ENCODE measurements at places on chromosomes 3 and 15.
A peak's percentile ranks its signal among the peaks of the same experiment; 100 is the strongest.

- no peak for DNase-seq
Measured at GRCh38 chr3:134339331-134339730, 34.9 kb downstream of the AMOTL2 start.

DNA sequence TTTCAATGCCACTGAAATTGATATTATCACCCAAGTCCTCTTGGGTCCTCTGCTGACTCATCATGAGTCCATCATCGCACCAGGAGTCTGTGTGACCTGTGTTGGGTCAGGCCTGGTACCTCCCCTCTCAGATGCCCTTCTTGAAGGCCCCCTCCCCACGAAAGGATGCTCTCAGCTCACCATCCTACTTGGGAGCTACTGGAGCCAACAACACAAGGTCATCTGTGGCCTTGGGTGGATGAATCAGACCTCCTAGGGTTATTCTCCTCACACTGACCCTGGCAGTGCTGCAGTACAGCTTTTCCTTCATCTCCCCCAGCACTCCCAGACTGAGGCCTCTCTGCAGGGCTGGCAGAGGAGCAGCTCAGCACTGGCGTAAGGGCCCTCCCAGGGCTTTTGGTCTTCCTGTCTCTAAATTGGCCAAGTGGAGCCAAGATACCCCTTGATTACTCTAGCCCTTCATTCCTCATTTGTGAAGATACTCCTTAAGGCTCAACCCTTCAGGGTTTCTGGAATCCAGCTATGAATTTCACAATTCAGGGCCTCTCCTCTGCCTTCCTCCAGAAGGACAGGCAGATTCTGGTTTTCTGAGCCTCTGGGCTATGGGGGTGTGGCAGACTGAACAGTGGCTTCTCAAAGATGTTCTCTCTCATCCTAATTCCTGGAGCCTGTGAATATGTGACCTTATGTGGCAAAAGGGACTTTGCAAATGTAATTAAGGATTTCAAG lies 80.7 kb upstream of the GSK3B start:
- no peak for DNase-seq

GRCh38 chr3:179551349-179552105 lies 11.2 kb upstream of the ACTL6A start:
- no peak for DNase-seq

DNA sequence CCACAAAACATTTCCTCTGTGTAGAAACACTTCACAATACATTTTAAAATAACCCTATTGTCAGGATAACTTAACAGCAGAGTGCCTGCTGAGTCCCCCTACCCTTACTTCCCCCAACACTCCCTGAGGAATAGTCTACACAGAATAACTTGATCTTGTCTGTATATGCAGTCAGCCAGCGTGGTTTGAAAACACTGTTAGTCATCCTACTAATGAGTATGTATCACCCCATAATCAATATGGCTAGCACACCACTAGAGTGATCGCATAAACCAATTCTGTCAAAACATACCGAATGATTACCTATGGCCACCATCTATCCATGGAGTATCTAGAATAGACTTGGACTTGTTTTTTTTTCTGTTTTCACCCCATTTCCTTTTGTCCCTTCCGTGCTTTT lies 152.7 kb upstream of the NECTIN3 start:
- DNase-seq = no peak

DNA sequence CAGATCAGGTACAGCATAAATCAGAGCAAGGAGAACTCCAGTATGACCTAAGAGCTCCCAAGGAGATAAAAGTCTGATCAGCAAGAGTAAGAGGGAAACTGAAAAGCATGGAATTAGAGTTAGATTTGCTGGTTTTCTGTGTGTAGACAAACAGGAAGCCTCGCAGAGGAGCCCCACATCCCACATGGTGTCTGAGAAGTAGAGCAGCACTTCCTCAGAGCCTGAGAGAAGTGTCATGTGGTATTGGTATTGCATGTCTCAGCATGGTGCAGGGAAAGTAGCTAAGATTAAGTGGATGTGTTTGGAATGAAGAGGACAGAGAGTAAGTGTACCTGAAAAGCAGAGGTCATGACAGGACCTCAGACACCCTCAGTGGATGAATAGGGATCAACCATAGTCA lies 175.4 kb upstream of the GBE1 start:
- no peak for DNase-seq

- DNase-seq = no peak
Measured at GRCh38 chr3:45865563-45865962, 20.8 kb upstream of the CCR9 start.

DNA sequence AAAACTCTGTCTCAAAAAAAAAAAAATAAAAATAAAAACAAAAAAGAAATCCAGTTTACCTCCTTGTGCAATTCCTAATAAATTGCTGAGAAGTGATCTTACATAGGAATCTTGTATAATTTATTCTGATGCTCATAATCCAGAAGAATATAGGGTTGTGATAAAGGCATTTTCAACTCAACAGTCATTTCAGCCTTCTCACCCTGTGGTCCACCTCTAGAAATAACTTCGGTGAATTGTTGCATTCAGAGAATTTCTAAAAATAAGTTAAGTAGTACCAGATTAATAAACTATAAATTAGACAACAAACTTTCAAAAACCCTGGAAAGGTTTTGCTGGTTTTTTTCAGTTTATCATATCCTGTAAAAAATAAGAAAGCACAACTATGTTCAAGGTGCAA lies 20.2 kb downstream of the RAF1 start:
- DNase-seq = no peak

DNA sequence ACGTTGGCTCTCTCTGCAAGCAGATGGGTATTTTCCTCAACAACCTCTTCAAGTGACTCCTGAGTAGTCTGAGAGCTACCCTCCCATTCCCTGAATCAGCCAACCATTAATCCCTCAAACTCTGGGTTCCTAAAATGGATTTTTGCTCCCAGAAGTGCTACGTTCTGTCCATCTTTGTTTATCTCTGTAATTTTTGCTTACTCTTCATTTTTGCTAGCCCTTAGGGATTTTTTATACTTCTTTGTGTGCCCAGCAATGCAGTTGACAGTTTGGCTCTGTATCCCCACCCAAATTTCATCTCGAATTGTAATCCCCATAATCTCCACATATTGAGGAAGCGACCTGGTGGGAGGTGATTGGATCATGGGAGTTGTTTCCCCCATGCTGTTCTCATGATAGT lies 35.4 kb upstream of the COL6A5 start:
- DNase-seq = no peak

GRCh38 chr3:175270198-175270837 lies 411.2 kb downstream of the NAALADL2 start:
- no peak for DNase-seq

DNA sequence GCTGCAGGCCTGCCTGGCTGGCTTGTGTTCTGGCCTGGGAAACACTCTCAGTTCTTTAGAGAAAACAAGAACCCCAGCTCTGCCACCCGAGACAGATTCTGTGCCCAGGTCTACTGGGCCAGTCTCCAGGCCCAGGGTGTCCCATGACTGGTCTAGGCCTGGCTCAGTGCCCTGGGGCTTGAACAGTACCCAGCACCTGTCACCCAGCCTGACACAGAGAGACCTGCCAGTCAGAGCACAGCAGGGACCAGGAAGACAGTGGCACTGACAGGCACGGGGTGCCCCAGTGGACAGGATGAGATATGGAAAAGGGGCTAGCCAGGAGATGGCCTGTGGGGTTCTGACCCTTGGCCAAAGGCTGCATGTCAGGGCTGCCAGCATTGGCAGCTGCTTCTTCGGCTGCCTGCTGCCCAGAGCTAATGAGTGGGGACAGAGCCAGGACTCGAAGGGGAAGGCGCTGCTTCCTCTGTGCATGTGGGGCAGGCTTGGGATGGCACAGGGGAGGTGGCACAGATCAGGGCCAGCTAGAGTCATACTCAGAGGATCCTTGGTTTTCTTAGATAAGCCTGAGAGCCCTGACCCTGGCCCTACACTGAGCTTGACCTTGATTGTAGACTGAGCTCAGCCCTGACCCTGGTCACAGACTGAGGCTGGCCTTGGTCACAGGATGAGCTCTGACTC lies 15.1 kb downstream of the CCDC33 start:
- DNase-seq = no peak

DNA sequence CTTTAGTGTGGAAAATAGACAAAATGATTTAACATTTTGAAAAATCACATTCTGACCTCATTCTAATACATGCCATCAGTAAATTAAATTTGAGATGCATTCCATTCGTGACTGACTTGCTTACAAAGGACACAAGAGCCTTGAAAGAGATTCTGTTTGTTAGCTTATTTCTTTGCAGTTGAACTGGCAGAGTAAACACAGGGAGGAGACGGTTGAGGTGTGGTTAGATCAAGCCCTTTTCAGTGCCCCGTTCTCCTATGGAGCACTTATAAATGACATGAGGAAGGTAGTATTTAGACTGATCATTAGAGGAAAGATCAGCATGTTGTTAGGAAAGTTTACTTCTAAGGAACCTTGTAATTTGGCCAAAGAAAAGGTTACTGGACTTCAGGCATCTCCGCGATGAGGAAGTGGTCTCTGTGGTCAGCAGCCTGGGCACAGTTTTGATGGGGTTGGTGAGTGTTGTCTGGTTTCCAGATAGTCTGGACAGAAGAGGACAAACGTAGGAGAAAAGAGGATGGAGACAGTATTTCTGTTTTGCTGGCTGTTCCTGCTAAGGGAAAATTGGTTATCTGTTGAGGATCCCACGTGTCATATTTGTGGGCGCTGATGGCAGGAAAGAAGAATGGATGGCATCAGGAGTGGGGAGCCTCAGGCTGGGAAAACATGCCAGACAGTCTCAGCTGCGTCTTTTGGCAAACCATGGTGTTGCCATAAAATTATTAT lies 328.9 kb upstream of the TBL1XR1 start:
- DNase-seq = no peak

DNA sequence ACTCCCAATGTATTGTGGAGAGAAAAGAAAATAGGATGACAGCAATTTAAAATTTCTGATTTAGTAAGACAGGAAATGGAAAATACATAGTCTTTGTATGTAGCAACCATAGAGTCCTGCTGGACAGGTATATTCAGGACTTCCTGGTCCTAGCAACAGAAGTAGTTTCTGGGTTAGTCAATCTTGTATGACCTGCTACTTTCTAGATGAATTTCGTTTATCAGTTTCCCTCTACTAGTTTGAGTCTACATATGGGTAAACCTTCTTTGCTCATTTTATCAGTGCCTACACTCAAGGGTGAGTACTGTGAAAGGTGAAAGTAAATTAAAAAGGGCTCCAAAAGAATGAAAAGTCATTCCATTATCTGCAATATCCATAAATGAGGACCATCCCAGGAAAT lies 309.8 kb downstream of the UNC13C start:
- no peak for DNase-seq

GRCh38 chr3:169965562-169966427 lies 812 bp upstream of the SEC62 start:
- no peak for DNase-seq

GRCh38 chr15:90873998-90874605 lies 5.7 kb downstream of the FURIN start:
- no peak for DNase-seq

GRCh38 chr3:8555725-8556472 lies 54.3 kb downstream of the LMCD1 start:
- DNase-seq = no peak

DNA sequence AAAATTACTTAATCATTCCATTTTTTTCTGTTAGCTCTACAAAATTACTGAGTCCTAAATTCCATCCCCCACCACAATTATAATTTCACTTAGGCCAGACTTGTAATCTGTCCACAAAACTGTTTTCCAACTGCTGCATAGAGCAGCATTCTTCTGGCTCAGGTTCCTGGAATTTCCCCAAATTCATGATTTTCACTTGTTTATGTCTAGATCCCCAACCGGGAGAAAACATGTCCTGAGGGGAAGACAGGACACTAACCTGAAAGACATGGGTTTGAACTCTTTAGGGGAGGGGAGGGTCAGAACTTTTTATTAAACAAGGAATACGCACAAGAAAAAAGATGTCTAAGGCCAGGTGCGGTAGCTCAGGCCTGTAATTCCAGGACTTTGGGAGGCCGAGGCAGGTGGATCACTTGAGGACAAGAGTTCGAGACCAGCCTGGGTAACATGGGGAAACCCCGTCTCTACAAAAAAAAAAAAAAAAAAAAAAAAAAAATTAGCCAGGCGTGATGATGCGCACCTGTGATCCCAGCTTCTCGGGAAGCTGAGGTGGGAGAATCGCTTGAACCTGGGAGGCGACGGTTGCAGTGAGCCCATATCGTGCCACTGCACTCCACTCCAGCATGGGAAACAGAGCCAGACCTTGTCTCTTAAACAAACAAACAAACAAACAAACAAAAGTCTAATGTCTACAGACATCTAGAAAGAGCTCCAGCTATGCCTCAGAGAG lies 1.5 kb downstream of the ETFA start:
- no peak for DNase-seq

- no peak for DNase-seq
Measured at GRCh38 chr3:8954938-8955763, 8.1 kb downstream of the RAD18 start.

GRCh38 chr15:64460724-64461720 lies 644 bp downstream of the ZNF609 start:
- peak; percentile 48 for DNase-seq

DNA sequence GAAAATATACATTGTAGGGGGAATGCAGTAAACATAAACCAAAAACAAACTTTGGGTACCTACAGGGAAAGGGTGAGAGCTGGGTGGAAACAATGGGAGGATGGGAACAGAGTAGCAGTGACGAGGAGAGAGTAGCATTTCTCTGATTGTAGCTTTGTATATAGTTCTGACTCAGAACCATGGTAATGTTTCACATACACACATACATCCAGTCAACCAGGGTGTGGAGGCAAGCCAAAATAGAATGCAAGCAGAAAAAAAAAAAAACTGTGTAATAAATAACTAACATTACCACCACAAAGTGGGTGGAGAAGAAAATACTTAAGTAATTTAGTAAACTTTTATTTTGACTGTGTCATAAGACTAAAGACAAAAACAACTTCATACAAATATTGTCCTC lies 27.2 kb downstream of the BCL2A1 start:
- DNase-seq = no peak

DNA sequence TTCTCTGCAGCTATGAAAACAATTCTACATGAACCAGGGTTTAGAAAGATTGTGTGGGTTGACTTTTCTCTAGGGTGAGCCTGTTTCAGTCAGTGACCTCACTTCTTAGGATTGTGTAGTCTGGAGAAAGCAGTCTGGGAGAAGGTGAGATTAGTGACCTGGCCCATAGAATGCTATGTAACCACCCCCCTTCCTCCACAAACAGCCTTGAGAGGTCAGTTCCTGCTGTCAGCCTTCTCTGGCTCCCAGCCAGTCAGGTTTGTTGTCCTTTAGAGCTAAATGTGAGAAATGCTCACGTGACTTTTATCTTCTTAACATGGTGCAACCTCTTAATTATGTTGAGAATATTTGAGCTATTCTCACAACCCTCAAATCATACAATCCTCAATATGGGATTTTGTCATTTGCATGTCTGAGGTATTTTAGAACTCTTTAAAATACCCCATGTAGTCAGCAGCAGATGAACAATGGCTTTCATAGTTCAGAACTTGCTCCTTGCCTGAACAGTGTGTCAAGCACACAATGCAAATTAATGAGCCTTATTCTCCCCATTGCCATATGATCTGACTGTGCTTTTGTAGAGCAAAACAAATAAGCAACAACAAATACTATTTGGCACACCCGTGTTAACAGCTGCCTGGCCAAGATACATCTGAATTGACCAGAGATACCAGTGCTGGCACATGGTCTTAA lies 311.6 kb downstream of the CNTN6 start:
- DNase-seq = no peak

Data from stimulated activated CD4-positive, alpha-beta T cell treated with anti-CD3 and anti-CD28 coated beads, Interleukin-15, amount 100 ng/mL, for 24 hours (primary cell).